Cortex of kidney (tissue), 1 donor: ENCODE measurements at places on chromosomes 11 and 22.

DNA sequence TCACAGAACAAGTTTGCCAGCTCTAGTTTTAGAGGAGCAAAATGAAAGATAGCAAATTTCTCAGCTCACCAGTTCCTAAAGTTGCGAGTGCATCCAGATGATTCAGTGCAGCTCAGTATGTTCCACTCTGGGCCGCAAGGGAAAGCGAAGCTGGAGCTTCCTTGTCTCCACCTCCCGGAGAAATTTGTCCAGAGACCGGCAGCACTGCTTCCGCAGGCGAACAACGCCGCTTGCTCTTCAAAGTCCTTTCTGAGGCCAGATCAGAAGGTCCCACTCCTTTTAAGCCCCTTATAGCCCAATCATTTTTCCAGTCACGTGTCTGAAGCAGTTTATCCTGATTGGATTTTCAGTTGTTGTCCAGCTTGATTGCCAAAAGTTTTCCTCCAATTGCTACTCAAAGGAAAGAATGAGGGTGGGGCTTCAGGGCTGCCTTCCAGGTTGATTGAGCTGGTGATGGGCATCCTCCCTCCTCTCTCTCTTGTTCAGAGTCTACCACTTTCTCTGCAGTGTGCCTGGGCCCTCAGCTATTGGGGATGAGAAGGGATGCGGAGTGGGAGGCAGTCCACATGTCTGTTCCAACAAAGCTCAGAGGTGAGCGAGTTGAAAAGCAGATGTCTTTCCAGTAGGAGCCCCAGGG lies at the start of gene ZNF280A:
TSS of gene ZNF280A (minus strand) at position 251 of the 637 bp plus-strand sequence. CDS start 4,640 bp downstream, outside the sequence.
- no peak for DNase-seq

DNA sequence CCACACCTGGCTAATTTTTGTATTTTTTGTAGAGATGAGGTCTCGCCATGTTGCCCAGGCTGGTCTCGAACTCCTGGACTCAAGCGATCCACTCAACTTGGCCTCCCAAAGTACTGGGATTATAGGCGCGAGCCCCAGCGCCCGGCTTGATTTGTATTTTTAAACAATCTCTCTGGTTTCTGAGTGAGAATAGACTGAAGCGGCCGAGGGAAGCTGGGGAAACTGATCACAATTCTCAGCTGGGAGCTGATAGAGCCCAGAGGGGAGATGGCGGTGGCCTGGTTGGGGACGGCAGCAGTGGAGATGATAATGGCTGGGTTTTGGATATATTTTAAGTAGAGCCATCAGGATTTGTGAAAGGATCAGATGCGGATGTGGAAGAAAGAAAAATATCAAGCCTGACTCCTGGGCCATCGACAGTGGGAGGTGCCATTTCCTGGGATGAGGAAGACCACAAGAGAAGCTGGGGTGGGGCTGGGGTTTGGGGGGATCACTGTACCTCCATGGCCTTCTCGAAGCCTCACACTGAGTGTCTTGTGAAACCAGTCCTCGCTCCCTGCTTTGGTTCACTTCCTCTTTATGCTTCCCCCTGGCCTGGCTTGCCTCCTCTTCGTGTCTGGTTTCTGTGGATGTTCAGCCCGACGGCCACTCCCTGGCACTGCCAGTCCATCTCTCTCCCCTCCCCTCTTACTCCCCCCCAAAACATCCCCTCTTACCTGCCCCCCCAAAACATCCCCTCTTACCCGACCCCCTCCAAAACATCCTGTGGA lies 51.9 kb downstream of the IGLL1 start:
- no peak for DNase-seq

GRCh38 chr11:19770277-19770676 lies 57.6 kb downstream of the NAV2 start:
- no peak for DNase-seq

GRCh38 chr11:73012121-73012863 lies 129.8 kb downstream of the FCHSD2 start:
- DNase-seq = no peak

- no peak for DNase-seq
These were observed 334.8 kb downstream of the GUCY1A2 start for GRCh38 chr11:106683435-106683834.

- no peak for DNase-seq
These were observed 263.6 kb upstream of the NCAM1 start for GRCh38 chr11:112697391-112698178.

DNA sequence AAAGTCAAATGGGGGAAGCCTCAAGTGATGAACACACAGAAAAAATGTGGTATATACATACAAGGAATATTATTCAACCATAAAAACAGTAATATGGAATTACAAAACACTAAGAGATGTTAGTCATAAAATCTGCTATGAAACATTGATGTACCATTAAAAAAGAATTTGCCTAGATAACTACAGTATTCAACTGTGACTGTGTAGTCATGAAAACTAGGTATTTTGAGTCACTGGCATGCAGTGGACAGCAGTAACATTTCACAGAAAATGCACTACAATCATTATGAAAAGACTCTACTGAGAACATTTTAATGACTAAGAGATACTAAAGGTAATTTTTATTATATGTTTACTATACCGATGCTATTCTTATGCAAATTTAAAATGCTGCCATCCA lies 11.7 kb downstream of the ZNF195 start:
- DNase-seq = no peak

DNA sequence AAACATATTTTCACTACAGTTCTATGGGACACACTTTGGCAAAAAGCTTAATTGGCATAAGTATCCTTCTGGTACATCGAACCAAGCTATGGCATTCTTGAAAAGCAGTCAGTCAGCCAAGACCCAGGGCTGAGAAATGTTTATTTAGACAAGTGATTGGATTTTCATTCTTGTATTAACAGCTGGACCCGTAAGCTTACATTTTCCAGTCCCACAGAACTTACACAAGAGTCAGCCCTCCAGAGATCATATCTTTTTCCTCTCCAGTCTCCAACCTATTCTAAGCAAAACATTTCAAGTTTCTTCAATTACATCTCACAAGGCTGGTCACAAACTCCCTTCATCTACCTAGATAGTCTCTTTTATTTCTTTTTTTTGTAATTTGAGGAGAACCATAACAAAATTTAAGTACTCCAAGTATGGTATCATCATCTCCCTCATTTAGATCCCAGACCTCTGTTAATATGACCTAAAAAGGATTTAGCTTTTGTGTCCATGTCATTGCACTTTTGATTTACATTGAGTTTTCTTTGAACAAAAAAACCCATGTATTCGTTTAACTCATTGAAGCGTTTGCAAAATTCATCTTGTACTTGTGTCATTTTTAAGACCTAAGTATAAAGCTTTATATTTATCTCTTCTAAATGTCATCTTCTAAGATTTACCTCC lies 67.9 kb upstream of the GRK3 start:
- DNase-seq = no peak

DNA sequence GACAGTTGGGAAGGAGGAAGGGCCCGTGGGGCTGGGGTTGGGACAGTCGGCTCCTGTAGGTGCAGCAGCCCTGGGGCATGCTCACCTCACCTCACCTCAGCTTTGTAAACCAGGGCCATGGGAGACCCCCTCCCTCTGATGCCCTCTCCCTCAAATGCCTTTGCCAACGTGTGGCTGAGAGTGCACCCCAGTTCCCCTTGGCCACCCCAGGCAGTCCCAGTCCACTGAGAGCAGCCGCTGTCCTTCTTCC lies 4.2 kb upstream of the NEAT1 start:
- DNase-seq = no peak

GRCh38 chr22:49929211-49929979 lies 11.0 kb downstream of the CRELD2 start:
- DNase-seq = no peak

- DNase-seq = no peak
These were observed 2.2 kb upstream of the OR52H1 start for GRCh38 chr11:5550440-5551095.

- no peak for DNase-seq
These were observed 88.2 kb downstream of the SHANK2 start for GRCh38 chr11:71164186-71164585.

- no peak for DNase-seq
These were observed 44.2 kb downstream of the LMO1 start for GRCh38 chr11:8219257-8220021.

- DNase-seq = no peak
These were observed 3.7 kb downstream of the SERPIND1 start for GRCh38 chr22:20777420-20778177.

DNA sequence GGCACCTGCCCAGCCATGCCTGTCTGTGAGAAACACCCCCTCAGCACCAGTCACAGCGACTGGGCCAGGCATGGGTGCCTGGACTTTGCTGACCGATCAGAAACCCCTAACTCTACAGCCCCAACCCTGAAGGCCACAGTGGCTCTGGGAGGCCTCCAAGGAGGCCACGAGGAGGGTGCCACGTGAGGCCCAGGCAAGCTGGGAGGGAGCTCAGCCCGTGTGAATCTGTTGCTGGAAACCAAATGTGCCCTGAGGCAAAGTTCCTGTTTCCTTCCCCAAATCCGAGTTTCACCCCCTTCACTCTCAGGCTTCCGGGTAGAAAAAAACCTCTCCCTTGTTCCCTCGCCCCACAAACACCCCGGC lies 1.3 kb downstream of the UNC93B1 start:
- DNase-seq = no peak

GRCh38 chr22:19605508-19606331 lies 81.5 kb upstream of the CLDN5 start:
- no peak for DNase-seq

DNA sequence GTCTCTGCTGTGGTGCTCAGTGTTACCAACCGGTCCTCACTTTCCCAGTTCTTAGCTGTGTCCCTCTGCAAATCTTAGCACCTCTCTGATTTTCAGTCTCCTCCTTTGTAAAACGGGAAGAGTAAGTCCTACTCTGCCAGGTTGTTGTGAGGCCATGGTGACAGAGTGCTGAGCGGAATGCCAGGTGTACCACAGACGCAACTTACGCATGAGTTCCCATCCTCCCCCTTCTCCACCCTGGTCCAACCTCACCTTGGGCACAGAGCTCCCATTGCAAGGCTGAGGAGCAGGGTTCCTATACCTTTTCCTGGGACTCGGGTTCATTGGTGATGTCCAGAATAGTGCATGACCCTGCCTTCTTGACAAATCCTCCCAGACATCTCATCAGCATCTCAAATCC lies 7.3 kb upstream of the DDB2 start:
- no peak for DNase-seq

DNA sequence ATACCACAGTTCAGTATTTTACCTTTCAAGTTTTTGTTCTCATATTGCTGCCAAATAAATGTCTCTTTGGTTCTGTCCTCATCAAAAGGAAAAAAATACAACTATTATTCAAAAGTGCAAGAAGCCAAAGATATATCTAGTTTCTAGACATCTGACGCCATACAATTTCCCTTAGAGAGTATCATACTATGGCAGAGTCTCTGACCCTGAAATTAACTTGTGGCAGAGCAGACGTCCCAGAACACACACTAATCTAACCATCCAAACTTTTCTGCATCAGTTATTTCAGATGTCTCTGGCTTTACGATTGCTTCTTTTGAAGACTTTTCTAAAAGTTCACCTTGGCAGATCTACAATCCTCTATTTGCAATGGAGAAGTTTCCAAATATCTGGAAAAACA lies 2.7 kb downstream of the OR51T1 start:
- DNase-seq = no peak

DNA sequence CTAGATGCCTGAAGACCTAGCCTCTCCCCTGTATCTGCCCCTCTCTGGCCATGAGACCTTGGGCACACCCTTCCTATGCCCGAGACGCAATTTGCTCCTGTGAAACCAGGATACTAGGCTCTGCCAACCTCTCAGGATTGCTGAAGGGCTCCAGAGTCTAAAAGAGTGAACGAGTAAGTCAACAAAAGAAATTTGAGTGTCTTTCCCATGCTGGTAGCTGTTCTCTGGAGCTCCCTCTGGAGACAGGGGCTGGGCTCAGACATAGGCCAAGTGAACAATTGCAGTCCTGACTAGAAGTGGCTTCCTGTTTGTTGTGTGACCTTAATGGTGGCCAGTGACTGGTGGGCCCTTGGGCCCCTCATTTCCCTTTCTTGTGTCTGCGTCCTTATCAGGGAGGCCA lies 189.0 kb upstream of the NARS2 start:
- DNase-seq = no peak

DNA sequence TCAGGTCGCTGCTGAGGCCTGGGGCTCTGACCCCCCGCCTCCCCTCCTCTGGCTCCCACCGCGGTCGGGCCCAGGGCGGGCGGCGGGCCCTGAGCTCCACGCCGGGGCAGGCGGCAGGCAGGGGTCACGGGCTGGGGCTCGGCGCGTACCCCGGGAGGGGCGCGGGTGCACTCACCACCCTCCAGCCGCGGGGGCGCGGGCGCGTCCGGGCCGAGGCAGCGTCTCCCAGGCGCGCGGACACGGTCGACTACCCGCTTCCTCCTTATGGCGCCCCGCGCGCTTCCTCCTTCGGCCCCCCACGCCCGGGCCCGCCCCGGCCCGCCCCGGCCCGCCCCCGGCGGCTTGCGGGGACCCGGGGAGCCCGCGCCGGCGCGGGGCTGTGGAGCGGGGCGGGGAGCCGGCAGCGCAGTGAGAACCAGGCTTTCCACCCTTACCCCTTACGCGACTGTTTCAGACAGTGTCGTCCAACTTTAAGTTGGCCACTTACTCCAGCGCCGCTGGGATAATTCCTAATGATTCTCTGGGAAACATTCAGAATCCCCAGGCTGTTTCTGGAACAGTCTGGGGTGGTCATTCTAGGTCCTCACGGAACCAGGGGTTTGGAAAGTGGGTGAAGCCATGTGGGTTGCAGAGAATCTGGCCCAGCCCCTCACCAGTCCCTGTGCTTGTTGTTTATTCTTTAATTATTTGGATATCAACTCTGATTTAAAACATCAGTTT lies at the start of gene BID:
TSS of gene BID (minus strand) at position 264 of the 720 bp plus-strand sequence. CDS start 24,353 bp downstream, outside the sequence.
- DNase-seq = no peak

GRCh38 chr11:70423523-70424505 lies 25.5 kb downstream of the CTTN start:
- no peak for DNase-seq

DNA sequence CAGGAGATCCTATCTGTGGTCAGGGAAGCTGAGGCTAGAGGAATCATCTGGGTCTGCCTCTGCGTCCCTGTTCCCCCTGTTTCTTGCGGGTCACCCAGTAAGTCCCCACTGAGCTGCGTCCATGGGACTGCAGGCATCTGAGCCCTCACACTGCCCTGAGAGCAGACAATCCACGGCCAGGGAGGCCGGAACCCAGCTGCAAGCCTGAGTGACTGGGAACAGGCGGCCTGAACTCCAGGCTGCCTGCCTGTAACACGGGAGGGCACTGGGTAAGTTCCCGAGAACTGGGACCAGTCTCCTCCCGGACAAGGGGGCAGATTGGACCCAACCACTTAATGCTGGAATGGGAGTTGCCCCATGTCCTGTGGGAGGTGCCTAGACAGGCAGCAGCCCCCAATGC lies 727.4 kb downstream of the BRD1 start:
- no peak for DNase-seq

GRCh38 chr11:119297938-119298337 lies 19.0 kb downstream of the MCAM start:
- no peak for DNase-seq

GRCh38 chr22:50536226-50536625 lies 6.4 kb upstream of the TYMP start:
- DNase-seq = no peak

GRCh38 chr11:33110083-33110482 lies 51.2 kb downstream of the CSTF3 start:
- DNase-seq = no peak
